ENCODE measurements at places on chromosomes 11 and 22. TPM values are rescaled to one million over a fixed set of nuclear protein-coding genes. Genes with fewer than 3 reads are reported as not detected.

Gene SLC25A1
- total RNA-seq = 54.8 TPM

Gene MUC2
- total RNA-seq = not detected

Gene DERL3
- 0.26 TPM for total RNA-seq

Gene ANGPTL5
- not detected for total RNA-seq

Gene SCGB1D2
- total RNA-seq = 6.0 TPM

Gene LRRC32
- total RNA-seq = 0.50 TPM

DNA sequence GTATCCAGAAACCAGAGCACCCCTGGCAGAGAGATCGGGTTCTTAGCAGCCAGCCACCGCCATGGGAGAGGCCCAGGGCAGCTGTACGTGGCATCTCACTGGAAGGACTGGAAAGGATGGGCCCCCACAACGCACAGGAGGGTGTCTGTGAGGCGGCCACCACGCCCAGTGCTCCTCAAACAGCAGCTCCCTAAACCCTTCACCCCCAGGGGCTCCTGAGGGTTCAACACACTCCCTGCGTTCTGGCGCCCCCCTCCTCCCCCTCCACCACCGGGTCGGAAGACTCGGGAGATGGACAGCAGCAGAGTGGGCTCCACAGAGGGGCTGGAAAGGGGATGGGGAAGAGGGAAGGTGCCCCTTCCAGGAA, 1.1 kb downstream of the MAPK12 start:
- no peak for DNase-seq

DNA sequence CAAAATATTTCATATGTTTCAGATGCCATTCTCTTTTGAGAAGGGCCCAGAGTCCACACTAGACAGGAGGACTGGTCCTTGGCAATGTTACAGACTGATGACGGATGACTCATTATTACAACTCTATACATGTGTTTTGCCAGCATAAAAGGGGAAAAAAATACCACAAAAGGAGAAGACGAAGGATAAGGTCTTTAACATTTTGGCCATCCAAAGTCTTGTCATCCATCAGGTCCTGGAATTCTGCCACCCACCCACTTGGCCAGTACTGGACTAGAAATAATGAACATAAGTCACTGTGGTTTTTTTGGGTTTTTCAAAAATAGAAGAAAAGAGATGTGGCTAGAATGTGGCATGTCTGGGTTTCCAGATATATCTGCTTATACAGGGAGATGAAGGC, 57.7 kb upstream of the BDNF start:
- DNase-seq = no peak

- no peak for DNase-seq
Observed at GRCh38 chr22:39524089-39524752, 3.9 kb downstream of the ATF4 start.

- DNase-seq = no peak
Observed at GRCh38 chr11:13602844-13603243, 65.6 kb upstream of the FAR1 start.

GRCh38 chr22:32097018-32097417, 54.0 kb downstream of the SLC5A1 start:
- no peak for DNase-seq

DNA sequence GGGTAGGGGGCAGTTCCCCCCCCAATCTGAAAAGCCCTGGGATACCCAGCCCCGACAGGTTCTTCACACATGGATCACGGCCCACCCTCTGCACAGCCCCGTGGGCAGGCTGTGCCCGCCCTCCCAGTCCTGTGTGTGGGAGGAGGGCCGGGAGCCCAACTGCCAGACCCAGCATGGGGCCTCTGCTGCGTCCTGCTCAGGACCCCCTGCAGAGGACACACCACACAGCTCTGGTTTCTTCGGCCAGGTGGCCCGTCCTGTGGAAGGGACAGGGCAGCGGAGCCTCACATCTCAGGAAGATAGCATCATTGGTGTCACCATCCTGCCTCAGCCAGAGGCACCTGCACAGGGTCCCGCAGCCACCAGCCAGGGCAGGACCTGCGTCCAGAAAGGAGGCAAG, 396.0 kb downstream of the TBC1D22A start:
- DNase-seq = no peak

GRCh38 chr11:72391638-72392423, 42.5 kb downstream of the CLPB start:
- peak; percentile 99 for DNase-seq

DNA sequence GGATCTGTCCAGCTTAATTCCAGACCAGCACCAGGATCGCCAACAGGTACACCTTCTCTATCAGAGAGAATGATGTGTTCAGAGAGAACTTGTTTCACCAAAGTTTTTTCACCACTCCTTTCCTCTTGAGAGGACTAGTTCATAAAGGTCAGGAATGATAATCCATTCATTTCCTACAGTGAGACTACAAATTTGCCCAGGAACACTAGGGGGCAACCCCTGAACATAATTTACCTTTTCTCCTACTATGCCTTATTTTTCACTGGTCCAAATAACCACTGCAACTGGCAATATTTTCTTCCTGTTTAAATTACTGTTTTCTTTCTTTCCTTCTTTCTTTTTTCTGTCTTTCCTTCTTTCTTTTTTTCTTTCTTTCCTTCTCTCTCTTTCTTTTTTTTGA, 22.5 kb downstream of the CAVIN3 start:
- DNase-seq = peak; percentile 40

GRCh38 chr11:117520201-117520600, 192.5 kb downstream of the CEP164 start:
- no peak for DNase-seq

GRCh38 chr11:119691701-119692539, 37.1 kb downstream of the NECTIN1 start:
- DNase-seq = no peak

DNA sequence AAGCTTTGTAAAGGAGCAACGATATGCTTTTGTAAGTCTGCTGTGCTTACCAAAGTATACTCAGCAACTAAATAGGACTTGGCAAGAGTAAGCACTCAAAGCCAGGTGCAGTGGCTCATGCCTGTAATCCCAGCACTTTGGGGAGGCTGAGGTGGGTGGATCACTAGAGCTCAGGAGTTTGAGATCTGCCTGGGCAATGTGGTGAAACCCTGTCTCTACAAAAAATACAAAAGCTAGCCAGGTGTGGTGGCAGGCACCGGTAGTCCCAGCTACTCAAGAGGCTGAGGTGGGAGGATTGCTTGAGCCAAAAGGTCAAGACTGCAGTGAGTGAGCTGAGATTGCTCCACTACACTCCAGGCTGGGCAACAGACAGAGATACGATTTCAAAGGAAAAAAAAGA, 67.5 kb downstream of the PAK1 start:
- no peak for DNase-seq

GRCh38 chr22:19984201-19984753, 32.3 kb downstream of the ARVCF start:
- DNase-seq = no peak
